ENCODE measurements at places on chromosomes 3 and 15. TPM values are rescaled to one million over a fixed set of nuclear protein-coding genes. Genes with fewer than 3 reads are reported as not detected.

DNA sequence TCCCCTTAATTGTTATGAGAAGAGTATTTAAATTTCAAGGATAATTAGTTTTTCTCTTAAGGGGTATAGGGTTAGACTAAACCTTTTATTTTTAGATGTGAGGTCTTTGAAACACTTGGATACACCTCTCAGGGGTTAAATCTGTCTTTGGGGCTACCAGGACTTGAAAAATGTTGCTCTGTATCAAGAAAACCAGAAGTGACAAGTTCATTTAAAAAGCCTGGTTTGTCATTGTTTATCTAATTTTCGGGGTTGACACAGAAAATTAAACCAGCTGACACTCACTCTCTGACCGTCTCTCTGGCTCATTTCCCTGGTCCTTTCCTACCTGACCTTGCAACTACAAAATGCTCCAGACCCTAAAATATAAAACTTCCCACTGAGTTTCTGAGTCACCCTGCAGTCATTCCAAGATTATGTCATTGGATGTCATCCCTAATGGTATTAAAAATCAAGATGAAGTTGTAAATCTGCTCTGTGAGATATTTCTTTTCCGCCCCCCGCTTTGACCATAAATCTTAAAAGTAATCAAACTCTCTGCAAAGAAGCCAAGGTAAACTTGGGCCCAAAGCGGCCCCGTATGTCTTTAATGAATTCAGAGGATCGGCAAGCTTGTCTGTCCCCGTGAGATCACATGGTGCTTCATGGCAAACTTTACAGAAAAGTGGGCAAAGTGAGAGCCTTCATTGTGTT lies 32.9 kb upstream of the SKOR1 start:
- no peak for ATAC-seq

GRCh38 chr3:122892118-122892960 lies 97.5 kb downstream of the SLC49A4 start:
- ATAC-seq: no peak

DNA sequence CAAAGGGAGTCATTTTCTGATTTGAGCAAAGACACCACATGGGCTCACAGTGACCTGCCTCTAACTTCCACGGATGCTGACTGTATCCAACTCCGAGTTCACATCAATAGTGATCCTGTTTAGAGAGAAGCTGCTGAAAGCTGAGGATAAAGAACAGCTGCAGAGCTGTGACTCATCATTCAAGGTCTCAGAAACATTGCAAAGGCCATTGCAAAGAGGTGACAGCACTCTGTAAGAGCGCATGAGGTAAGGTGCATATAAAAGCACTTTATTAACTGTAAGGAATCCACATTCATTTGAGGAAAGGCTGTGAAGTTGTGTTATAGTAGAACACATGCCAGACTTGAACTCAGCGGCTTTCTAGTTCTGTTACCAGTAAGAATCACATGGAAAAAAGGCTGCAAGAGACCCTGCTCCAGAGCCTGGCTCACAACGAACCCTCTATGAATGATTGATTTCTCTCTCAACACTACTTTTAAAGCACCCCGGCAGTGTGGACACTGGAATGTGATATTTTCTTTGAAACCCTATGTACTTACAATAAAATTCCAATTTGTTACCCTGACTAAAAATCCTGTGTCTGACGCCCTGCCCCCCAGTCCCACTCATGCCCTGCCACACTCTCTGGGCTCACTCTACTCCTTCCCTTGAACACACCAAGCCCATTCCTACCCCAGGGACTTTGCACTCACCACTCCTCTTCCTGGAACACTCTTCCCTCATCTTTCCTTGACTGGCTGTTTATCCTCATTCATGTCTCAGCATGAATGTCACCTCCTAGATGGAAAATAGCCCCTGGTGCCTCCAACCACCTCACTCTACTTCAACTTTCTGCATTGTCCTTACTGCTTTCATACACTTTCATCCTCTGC lies 111.2 kb downstream of the LSM3 start:
- ATAC-seq: peak; percentile 77

DNA sequence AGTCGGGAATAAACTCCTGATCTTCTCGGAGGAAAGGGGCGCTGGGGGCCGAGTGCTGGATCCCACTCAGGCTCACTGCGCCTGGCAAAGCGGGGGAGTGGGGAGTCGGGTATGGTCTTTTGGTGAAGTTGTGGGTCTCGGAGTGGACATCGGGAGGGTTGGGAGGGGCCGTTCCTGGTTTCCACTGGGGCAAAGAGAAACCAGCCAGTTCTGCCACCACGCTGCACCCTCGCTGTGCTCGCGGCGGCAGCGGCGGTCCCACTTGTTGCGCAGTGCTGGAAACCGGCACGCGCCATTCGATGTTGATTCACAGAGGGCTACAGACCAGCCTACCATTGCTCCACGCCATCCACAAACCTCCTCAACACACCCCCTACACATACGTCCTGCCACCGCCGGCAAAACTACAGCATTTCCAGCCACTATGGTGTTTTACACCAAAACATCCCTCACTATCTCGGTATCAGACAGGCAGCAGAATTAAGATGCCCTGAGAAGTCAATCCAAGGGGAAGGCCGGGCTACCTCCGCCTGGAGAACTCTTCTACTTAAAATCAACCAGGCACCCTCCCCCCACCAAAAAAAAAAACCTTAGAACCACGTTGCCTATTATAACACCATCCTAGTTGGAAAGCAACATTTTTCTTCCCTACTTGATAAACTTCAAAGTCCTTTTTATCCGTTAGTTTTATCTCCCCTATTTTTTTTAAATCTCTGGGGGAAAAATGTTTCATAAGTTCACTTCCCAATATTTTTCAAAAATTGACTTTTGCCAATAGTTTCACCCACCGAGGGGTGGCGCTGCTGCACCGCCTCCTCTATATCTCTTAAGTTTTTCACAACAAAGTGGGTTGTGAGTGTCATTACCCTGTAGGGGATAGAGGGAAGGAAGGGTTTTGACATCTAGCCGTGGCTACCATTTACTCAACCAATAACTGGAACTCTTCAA lies 3.6 kb downstream of the BCL6 start:
- peak; percentile 30 for ATAC-seq

DNA sequence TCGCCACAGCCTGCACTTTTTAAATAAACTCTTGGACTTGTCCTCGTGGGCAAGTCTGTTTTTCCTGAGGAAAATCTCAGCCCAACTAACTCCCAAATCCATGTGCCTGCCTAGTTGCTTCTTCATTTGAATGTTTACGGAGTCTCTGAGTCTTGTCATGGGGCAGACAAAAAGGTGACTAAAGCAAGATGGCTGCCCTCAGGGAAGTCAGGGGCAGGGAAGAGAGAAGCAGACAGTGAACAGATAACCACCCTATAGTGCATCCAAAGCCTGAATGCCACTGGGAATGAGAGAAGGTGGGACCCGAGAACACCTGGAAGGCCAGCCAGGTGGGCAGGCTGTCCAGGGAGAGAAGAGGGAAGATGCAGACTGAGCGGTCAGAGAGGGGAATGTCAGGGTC lies 21.4 kb downstream of the CCDC12 start:
- ATAC-seq: no peak

DNA sequence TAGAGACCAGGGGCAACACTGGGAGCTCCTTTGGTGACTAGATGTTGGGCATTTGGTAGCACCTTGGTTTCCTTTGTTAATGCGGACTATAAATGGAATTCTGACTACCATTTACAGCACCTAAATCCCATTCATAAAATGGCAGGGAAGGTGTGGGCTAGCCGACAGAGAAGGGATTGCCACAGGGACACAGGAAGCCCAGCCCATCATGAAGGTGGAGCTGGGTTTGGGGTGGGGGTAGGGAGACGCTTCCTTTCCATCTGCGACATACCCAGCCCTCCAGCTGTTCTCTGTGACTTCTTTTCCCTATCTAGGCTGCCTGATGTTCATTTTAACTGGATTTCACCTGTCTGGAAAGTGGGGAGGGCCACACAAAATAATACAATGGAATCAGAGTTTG lies 21.0 kb downstream of the ABHD2 start:
- no peak for ATAC-seq

DNA sequence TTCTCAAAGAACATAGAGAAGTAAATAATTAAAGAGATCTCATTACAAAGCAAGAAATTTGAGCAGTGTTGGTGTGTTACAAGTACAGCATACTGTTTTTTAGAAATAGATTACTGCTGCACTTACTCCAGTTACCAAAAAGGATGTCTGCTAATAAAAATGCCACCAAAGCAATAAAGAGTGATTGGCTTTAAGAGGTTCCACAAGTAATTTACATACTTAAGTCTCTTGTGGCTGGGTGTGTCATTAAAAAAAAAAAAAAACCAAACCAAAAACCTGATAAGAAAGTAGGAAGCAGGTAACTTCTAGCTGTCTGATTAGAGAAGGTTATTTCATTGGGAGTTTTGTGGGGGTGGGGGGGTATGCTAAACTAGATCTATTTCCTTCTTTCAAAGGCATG lies 15.2 kb downstream of the RAB11A start:
- no peak for ATAC-seq

Gene POTEB3
- total RNA-seq: not detected

Gene ITIH1
- 0.12 TPM for total RNA-seq

Gene ANKRD63
- total RNA-seq: not detected

Gene CCPG1
- total RNA-seq: 9.9 TPM

Gene CXCR6
- total RNA-seq: 0.28 TPM

Measured in esophagus mucosa (tissue), 1 donor.